MCF 10A (cell line): ENCODE measurements at places on chromosomes 2 and 18. TPM values are rescaled to one million over a fixed set of nuclear protein-coding genes. Genes with fewer than 3 reads are reported as not detected.

Gene SOX11
- not detected in 2 replicates for total RNA-seq

Gene SRD5A2
- total RNA-seq: not detected in 2 replicates

Gene PID1
- total RNA-seq: 123 and 211 TPM in 2 replicates

Gene TDRD15
- not detected in 2 replicates for total RNA-seq

Gene LRRTM1
- not detected in 2 replicates for total RNA-seq

Gene SLC16A14
- 0.56 and 1.8 TPM in 2 replicates for total RNA-seq

Gene SERPINB3
- 0.28 TPM in 1 of 2 replicates, not detected in the other for total RNA-seq

Gene XDH
- 29.3 and 47.5 TPM in 2 replicates for total RNA-seq

Gene EPHA4
- 1.9 and 2.0 TPM in 2 replicates for total RNA-seq

Gene ANKAR
- 4.6 and 5.1 TPM in 2 replicates for total RNA-seq

Gene COL6A3
- total RNA-seq: 0.19 and 0.61 TPM in 2 replicates

Gene TNFRSF11A
- total RNA-seq: 2.3 and 3.0 TPM in 2 replicates

Gene PSMA8
- not detected in 2 replicates for total RNA-seq

Gene GAL3ST2
- 0.37 TPM in 1 of 2 replicates, not detected in the other for total RNA-seq

Gene SERPINE2
- total RNA-seq: 176 and 231 TPM in 2 replicates

Gene FSIP2
- total RNA-seq: 0.12 and 0.20 TPM in 2 replicates

Gene KATNAL2
- 2.1 and 3.5 TPM in 2 replicates for total RNA-seq

Gene VWC2L
- total RNA-seq: not detected in 2 replicates

Gene SH3RF3
- 21.0 and 21.7 TPM in 2 replicates for total RNA-seq
